ENCODE measurements at places on chromosomes 2 and 18.

GRCh38 chr2:136005462-136006196, 20.2 kb upstream of the DARS1 start:
- DNase-seq, result no peak

- DNase-seq, result no peak
Observed at GRCh38 chr2:128792476-128793054, 473.9 kb upstream of the HS6ST1 start.

DNA sequence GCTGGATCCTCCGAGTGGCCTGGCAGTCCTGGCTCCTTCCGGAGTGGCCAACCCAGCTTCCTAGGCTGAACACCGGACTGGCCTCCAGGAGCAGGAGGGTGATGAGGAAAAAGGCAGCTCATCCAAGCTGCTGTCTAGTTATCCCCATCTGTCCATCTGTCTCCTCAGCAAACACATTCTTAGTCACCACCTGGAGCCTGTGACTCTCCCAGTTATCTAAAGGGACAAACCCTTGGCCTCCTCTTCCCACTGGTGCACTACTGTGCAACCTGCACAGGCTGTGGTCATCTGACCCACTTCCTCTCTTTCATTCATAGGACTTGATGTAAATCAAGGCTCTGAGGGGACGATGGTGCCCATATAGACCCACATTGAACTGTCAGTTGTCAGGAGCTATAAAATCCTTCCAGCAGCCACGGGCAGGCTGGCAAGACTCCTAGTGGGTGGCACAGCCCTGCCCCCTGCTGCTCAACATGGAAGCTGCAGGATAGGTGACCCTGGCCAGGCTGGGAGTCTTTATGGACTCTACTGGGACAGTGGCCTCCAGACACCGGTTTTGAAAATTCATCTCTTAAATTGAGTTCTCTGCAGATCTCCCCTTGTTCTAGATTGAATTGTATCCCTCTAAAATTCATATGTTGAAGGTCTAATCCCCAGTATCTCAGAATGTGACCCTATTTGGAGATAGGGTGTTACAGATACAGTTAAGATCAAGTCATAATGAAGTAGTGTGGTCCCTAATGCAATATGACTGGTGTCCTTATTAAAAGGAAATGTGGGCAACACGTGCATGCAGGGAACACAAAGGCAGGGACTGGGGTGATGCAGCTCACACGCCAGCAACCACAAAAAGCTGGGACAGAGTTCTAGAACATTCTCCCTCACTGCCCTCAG, 29.3 kb upstream of the DUSP2 start:
- peak; percentile 78 for DNase-seq

DNA sequence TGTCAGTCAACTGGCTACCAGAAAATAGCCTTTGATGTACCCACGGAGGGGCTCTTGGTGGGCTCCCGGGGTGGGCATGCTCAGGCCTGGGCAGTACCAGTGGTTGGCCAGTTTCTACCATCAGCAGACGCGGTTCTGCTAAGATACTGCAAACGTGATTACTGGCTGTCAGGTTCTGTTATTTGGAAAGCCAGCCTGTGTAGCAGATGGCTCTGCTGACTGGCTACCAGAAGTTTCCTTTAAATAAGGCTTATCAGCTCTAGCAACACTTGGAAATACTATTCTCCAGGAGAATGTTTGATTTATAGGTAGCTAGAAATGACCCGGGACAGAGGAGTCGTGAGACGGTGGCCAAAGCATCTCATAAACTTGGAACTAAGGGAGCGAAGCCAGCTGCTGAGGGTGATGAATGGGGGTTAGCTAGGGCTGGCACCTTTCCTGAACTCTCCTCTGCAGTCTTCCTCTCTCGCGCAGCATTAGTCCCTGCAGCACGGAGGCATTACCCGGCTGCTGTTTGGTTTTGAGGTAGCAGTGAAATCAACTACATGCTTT, 171.9 kb downstream of the AGAP1 start:
- no peak for DNase-seq

DNA sequence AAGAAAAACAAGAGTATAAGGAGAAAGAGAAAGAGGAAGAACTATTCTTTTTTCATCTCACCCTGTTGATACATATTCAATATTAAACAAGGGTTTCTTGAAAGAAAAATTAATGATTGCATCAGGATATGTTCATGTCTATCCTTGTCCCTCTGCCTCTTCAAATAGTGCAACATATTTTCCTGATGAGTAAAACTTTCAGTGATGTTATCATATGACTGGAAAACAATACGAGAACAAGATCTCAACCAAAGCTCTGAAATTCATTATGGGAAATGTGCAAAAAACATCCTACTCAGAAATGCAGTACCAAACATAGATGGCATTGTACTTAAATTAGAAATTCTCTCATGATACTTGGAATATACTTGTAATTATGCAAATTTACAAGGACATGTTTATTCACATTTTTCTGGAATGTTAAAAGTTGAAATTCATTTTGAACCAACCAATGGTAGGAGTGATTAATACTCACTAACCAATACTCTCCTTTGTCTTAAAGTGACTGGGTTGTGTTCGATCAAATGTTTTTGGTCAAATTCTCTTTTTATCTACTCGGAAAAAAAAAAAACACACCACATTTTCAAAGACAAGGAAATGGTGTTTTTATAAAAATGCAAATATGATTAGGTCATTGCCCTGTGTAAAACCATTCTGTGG, 148.9 kb upstream of the GULP1 start:
- no peak for DNase-seq

- DNase-seq, result no peak
Observed at GRCh38 chr2:119753041-119753929, 6.4 kb upstream of the PTPN4 start.

GRCh38 chr18:76471593-76471992, 23.4 kb downstream of the ZNF516 start:
- DNase-seq, result no peak

DNA sequence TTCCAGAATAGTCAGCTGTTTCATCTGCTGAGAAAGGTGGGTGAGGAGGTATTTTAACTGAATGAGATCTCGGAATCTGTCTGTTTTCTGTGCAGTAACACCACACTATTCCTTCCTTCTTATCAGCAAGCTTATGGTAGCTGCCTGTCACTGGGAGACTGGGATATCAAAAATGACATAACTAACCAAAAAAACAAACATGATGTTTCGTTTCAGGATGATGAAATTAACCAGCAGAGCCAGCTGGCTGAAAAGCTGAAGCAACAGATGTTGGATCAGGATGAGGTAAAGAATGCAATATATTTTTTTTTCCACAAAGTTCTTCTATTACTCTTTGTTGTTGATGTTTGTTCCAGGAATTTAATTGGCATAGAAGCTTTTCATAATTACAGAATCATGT, 59.8 kb upstream of the LYPD6B start:
- no peak for DNase-seq

DNA sequence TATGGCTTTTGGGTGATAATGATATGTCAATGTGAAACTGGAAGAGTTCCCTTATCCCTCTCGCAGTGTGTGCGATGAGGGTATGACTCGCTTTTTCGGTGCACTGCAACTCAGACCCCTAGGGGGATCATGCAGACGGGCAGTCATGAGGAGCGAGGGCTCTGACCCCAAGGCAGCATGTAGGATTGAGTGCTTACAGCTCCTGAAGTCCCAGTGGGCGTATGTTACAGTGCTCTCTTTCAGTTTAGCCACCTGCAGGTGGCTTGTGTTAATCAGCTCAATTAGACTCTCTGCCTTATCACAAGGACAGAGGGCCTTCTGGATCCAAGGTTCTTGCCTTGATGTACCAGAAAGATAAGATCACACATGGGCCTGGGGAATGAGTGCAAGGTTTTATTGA, 1269.9 kb upstream of the GYPC start:
- no peak for DNase-seq

DNA sequence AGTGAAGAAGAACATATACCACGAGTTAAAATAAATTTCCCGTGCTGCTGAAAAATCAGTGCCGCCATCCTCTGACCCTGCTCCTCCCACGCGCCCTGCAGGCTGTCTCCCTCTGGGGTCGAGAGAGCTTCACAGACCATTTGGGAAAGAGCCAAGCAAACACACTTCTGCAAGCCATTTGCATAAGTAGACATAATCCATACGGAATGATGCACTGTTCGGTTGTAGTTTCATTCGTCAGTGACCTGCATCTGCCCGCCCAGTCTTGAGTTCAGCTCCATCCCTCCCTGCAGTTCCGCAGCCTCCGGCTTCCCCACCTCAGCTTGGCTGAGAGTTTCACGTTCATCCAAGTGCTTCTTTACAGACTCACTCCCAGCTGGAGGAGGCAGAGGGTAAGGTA, 69.6 kb downstream of the TRAPPC12 start:
- no peak for DNase-seq

DNA sequence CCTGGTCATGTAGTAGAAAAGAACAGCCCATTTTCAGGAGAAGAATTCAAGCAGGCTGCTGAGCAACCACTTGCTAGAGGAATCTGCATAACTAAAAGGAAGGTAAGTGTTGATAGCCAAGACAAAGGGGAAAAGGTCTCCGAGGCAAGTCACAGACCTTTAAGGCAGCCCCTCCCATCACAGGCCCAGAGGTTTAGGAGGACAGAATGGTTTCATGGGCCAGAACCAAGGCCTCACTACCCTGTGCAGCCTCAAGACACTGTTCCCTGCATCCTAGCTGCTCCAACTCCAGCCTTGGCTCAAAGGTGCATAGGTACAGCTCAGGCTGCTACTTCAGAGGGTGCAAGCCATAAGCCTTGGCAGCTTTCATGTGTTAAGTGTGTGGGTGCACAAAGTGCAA, 238.6 kb upstream of the CYP26B1 start:
- no peak for DNase-seq

- no peak for DNase-seq
Observed at GRCh38 chr2:42104621-42105020, 56.8 kb downstream of the PKDCC start.

- no peak for DNase-seq
Observed at GRCh38 chr2:195638750-195639149, 18.3 kb upstream of the SLC39A10 start.

DNA sequence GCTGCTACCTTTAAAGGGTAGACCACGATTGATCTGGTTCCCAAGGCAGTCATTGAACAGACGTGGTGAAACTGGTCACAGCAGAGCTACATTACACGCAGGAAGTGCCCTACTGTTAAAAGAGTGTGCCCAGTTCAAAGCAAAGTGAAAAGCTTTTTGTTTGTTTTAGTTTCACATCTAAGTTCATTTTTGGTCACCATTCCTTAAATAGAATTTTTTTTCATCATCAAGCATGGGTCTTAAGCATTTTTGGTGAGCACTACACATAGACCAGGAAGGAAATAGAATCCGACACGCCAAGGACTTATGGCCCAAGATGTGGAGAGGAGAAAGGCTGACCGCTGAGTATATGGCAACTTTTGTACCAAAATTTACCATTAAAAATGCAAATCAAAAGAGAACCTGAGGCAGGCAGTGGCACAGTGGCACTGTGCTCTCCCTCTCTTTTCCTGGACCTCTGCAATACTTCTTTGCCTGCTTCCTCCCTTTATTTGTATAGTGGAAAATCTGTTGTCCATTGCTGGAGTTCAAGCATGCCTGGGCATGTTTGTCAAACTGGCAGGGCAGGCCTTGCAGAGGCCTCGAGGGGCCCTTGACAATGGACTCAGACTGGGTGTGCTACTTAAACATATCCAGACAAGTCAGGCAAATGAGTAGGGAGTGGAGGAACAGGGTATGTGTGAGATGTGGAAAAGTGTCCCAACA, 42.6 kb upstream of the HNRNPA3 start:
- DNase-seq, result no peak

DNA sequence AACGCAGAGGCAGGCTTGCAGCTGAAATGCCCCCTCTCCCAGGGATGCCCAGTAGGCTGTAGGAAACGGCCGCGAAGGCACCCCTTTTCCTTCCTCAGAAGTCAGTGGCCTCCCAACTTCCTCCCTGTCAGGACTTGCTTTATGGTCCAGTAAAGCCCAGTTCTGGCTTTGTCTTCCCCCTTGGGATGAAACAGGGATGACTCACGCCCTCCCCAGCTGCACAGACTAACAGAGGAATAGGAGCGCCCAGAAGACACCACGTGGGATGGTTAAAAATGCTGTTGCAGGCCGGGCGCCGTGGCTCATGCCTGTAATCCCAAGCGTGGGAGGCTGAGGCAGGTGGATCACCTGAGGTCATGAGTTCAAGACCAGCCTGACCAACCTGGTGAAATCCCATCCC, 6.9 kb downstream of the CREG2 start:
- DNase-seq, result no peak

- no peak for DNase-seq
Observed at GRCh38 chr2:8121826-8122513, 559.9 kb upstream of the ID2 start.

DNA sequence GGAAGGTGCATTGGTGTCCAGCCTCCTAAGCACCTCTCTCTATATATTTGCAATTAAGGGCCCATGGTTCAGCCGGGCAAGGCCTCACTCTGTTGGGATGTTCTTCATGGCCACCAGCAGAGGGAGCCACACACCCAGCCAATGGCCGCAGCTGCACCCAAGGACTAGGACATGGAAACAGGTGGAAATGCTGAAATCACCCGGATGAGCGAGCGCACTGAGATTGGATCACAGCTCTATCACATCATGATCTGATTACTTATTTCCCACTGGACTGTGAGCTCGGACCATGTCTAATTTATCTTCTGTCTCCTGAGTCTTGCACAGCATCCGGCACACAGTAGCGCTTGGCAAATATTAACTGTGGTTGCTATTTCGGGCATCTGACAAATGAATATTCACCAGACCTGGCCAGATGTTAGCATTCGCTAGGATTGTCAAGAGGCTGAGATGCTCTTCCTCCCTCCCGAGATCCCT, 31.2 kb downstream of the KIF3C start:
- DNase-seq, result peak; percentile 6

GRCh38 chr2:67186326-67186725, 210.8 kb upstream of the ETAA1 start:
- no peak for DNase-seq

DNA sequence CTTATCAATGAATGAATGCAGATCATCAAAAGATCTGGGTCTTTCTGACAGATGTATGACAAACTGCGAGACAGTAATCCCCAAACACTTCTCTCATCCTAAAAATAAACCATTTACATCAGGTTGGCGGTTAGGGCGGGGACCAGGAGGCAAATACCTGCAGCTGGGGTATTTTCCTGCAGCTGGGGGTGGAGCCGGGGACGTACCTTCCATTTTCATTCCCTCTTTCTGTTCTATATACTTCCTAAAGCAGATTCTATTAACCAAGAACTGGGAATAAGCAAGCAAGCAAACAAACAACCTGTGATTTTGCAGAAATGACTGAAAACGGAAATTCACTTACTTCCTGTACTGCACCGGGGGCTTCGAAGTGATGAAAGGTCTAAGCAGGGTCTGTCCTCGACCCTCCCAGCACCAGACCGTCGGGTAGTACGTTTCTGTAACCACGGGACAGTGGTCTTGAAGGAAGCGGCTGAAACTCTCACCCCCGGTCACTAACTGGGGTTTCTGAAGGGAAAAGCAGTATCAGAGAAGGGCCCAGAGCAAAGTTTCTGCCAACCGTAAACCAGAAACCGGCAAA, 1.2 kb downstream of the ABHD3 start:
- DNase-seq, result peak; percentile 6

Data from activated naive CD4-positive, alpha-beta T cell (primary cell).